ENCODE measurements at places on chromosomes 7 and 10.

GRCh38 chr7:74462707-74463100 is 9.0 kb downstream of the GTF2IRD1 start:
- DNase-seq: no peak

DNA sequence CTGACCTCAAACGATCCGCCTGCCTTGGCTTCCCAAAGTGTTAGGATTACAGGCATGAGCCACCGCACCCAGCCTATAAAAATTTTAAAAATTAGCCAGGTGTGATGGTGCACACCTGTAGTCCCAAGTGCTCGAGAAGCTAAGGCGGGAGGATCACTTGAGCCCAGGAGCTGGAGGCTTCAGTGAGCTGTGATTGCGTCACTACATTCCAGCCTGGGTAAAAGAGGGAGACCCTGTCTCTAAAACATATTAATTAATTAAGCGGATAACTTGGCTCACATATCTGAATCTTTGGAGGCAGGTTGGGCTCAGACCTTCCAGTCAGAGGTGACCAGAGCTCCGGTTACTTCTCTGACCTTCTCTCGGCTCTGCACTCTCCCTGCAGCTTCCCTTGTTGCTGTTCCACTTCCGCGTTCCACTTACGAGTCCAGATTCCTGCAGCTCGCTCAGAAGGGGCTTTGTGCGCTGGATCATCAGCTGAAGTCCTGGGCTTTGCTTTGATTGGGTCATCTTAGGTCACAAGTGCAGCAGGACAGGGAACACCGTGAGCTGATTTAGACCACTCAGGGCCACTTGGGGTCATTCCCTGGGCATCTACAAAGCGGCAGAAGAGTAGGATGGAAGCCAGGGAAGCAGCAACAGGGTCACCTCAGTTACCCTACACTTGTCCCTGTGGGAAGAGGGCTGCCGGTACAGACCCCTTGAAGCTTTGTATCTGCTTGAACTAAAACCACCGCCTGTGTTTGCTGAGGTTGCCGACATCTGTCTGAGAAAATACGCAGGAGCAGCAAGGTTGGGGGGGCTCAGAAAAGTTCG is 2.0 kb upstream of the ARPC1B start:
- no peak for DNase-seq

DNA sequence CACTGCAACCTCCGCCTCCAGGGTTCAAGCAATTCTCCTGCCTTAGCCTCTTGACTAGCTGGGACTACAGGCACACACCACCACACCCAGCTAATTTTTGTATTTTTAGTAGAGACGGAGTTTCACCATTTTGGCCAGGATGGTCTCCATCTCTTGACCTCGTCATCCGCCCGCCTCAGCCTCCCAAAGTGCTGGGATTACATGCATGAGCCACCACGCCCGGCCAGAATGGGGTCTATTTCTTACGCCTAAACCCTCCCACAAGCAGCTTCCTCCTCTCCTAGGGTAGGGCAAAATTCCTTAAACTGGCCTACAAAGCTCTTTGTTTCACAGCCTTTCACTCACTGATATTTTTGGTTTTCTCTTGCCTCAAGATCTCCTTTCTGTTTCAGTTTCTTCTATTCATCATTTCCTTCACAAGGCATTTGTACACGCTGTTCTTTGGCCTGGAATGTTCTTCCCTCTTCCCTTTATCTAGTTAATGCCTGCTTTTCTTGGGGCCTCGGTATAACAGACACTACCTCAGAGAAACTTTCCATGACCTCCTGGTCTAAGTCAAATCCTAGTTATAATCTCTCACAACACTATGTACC is 6.7 kb downstream of the CPEB3 start:
- no peak for DNase-seq

GRCh38 chr10:108877095-108877561 is 1046.2 kb downstream of the XPNPEP1 start:
- DNase-seq: no peak

DNA sequence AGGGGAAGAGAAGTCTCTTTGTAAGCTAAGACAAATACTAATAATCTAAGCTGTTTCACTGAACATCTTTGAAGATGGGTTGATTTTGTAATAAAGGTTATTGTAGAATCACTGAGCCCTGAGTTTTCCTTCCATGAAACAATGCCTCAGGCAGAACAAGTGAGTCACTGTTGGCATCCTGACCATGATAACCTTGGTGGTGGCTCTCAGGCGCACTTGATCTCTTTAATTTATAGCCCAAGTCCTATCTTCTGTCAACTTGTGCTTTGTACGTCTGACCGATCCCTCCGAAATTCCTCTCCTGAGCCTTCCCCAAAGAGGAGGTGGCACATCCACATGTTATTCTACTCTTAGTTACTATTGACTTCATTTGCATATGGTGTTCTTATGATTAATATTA is 812.9 kb downstream of the REEP3 start:
- no peak for DNase-seq

Data from D721Med (cell line).